ENCODE measurements at places on chromosomes 11 and 22.

DNA sequence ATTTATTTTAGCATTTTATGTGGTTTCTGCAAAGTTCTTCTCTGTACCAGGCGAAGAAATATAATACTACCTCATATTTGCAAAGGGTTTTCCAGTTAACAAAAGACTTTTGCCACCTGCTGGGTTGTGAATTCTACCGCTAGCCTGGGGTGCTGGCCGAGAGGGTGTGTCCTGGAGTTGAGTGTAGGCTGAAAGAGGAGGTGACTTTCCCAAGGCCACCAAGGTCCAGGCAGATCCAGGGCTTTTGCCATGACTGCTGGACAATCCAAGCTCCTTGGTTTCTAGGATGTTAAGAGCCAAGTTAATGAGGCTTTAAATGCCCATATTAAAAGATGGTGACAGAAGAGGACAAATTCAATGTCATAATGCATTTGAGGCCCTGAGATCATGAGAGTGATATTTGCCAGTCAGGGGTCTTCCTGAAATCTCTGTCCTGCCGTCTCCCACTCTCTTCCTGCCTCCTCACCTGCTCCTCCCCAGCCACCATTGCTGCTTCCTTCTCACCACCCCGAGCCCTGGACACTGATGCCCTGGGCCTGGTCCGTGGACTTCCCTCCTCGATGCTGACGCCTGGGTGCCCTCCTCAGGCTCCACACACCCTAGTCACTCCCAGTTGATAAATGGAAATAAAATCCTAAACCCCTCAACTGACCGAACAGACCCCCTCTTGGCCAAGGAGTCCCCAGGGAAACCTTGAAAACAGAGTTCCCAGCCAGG, 825.6 kb downstream of the TBC1D22A start:
- DNase-seq, result no peak

DNA sequence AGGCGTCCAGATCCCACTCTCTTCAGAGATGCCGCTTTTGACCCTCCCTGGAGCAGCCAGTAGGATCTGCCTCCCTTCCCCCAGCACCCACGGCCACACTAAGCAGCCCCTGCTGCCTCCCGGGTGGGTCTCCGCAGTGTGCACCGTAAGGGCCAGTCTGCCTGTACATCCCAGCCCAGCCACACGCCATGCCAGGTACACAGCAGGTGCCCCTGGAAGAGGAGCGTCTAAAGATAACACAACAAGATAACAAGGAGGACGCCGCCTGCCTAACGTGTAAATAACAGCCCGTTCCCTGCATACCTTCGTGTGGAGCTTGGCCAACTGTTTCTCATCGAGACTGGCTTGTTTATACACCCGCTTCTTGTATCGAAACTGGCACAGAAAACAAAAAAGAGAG, 139.4 kb downstream of the SHANK2 start:
- no peak for DNase-seq

DNA sequence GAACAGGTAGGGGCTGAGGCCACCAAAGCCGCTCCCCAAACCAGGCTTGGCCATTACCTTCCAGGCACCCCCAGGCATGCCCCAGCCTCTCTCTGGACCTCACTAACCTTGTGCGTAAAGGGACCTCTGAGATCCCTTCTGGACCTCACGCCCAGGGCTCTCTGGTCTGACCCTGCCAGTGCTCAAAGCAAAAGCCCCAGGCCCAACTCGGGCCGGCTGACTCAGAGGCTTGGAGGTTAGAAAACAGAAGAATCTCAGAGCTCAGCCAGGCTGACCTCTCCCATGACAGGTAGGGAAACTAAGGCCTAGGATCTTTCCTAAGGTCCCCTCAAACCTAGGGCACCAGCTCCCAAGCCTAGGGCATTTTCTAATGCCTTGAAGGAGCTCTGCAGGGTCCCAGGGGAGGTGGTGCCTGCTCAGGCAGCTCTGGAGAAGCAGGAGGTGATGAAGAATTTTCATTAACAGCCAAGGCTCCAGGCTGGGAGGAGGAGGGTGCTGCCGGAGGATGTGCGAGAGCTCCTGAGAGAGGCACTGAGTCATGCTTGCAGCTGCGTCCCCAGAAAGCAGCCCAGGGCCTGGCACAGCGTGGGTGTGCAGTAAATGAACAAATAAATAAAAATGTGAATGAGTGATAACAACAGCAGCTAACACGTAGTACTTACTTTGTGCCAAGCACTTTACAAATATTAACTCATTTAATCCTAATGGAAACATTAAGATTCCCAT, 25.6 kb downstream of the ARRB1 start:
- DNase-seq, result no peak

GRCh38 chr11:111605681-111606080, 3.4 kb downstream of the SIK2 start:
- DNase-seq, result no peak
